Stomach (tissue), 19 donors: ENCODE measurements at places on chromosomes 2 and 18. TPM values are rescaled to one million over a fixed set of nuclear protein-coding genes. Genes with fewer than 3 reads are reported as not detected.

ARHGAP28 gene
- 2.7 TPM for total RNA-seq

EGR4 gene
- not detected for total RNA-seq

DNA sequence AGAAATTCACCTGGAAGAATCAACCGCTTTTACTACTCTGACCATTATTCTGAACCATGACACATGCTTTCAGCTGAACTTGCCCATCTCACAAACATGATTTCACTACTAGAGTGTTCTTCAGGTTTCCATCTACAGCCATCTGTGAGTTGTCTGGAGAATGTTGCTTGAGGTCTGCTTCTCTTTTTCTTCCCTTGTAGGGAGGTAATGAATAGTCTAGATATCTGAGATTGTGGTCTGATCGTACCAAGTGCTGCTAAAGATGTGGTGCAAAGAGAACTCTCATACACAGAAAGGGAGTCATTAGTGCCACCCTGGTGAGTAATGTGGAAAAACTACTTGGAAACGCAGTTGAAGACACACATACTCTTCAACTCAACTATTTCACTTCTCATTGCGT is 10.2 kb downstream of the SOWAHC start:
- no peaks in the 10 kb centered on the region for H3K4me1 ChIP-seq
- H3K27me3 ChIP-seq = peaks cover 5% of the 10 kb centered on the region
- DNase-seq = no peak
- no peak overlapping the region for H3K4me3 ChIP-seq
- no peak overlapping the region for H3K27ac ChIP-seq

DNA sequence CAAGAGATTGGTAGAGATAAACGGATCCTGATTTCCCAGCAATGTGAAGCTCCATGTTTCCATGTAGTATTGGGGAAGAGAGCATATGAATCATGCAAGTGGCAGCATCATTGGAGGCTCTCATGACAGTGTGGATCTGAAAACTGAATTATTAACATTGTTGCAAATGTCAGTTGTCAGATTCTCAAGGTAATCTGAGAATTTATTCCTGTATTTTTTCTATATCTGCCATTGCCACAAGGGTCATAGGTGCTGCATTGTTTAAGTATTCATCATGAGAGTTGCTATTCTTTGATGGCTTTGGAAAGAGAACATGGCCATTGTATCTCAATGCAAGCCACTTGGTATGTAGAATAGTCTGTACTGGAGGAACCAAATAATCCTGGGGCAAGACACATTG is 1217.0 kb upstream of the ZEB2 start:
- DNase-seq = no peak
- H3K4me3 ChIP-seq = no peak overlapping the region
- no peaks in the 10 kb centered on the region for H3K4me1 ChIP-seq
- H3K27ac ChIP-seq = no peak overlapping the region
- no peaks in the 10 kb centered on the region for H3K27me3 ChIP-seq

DNA sequence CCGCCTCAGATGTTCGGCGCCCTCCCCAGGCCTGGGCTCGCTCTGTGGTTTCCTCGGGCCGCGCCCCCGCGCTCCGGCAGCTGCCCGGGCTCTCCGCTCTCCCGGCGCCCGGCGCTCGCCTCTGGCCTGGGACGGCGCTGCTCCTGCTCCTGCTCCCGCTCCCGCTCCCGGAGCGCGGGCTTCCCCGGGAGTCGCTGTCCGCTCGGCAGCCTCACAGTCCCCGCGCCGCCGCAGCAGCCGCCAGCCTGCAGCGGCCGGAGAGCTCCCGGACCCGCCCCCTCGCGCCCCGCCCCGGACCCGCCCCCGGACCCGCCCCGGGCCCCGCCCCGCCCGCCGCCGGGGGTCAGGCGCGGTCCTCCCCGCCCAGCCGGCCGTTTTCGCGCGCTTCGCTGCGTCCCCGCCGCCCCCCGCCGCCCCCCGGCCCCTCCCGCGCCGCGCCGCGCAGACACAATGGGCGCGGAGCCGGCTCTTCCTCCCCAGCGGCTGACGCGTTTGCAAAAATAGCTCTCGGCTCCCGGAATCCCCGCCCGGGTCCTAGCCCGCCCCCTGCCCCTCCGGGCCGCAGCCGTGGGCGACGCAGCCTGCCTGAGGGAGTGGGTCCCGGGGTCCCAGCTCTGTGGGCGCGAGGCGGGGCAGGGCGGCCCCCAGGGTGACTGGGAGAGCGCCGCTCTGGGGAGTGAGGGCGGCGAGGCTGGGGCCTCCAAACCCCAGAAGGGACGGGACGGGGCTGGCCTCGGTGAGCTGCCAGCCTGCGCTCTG is at the start of gene ARL4C:
Gene ARL4C (minus strand): TSS at position 247 of the 759 bp plus-strand sequence. CDS start 495 bp downstream, outside the sequence.
- H3K4me1 ChIP-seq = peaks cover 34% of the 10 kb centered on the region
- H3K36me3 ChIP-seq = no peaks in the 10 kb centered on the region
- H3K4me3 ChIP-seq = peak within 1 kb of the TSS; percentile 64
- H3K27me3 ChIP-seq = no peaks in the 10 kb centered on the region
- peak within 1 kb of the TSS; percentile 89 for H3K27ac ChIP-seq

GRCh38 chr2:203549406-203549805 is 14.3 kb upstream of the RAPH1 start:
- H3K4me1 ChIP-seq = no peaks in the 10 kb centered on the region
- H3K36me3 ChIP-seq = no peaks in the 10 kb centered on the region
- no peak overlapping the region for H3K4me3 ChIP-seq
- no peaks in the 10 kb centered on the region for H3K27me3 ChIP-seq

GRCh38 chr2:46025081-46025480 is 272.1 kb upstream of the EPAS1 start:
- no peaks in the 10 kb centered on the region for H3K36me3 ChIP-seq
- H3K27me3 ChIP-seq = no peaks in the 10 kb centered on the region
- no peak overlapping the region for H3K4me3 ChIP-seq
